H1 (cell line): ENCODE measurements at places on chromosomes 12 and 14.

- no peaks in the 10 kb centered on the region for H3K27me3 ChIP-seq
- no peak overlapping the region for H3K27ac ChIP-seq
- no peaks in the 10 kb centered on the region for H3K4me1 ChIP-seq
- DNase-seq, result no peak
Measured at GRCh38 chr12:3662521-3662921, 90.4 kb downstream of the CRACR2A start.

- DNase-seq, result no peak
- H3K4me3 ChIP-seq, result no peak overlapping the region
- peaks cover 2% of the 10 kb centered on the region; the same call in 1 of the 2 replicates for H3K4me1 ChIP-seq
- H3K36me3 ChIP-seq, result no peaks in the 10 kb centered on the region
- H3K27ac ChIP-seq, result no peak overlapping the region
Measured at GRCh38 chr12:93247313-93247991, 130.3 kb upstream of the NUDT4 start.

- no peak overlapping the region for H3K27ac ChIP-seq
- no peaks in the 10 kb centered on the region for H3K27me3 ChIP-seq
- H3K4me3 ChIP-seq, result no peak overlapping the region
- H3K36me3 ChIP-seq, result no peaks in the 10 kb centered on the region
- H3K4me1 ChIP-seq, result no peaks in the 10 kb centered on the region
Measured at GRCh38 chr14:27370074-27370473, 772.2 kb upstream of the NOVA1 start.

DNA sequence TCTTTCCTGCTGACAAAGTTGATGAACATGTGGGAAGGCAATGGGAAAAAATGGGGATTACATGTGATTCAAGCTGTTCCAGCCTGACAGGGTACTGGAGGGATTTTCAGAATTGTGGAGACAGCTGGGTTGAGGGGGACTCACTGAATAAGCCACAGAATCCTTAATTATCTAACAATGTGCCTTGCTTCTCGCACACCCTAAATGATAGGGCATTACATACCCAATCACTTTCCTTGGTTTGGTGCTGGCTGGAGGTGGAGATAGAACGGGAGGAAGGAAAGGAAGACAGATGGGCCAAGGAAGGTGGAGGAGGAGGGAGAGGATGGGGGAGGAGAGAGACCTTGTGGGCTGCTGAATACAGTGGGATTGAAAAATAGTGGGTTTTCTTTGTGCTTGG is 20.7 kb downstream of the PELI2 start:
- no peaks in the 10 kb centered on the region for H3K27me3 ChIP-seq
- H3K4me3 ChIP-seq, result no peak overlapping the region
- no peak for DNase-seq
- H3K27ac ChIP-seq, result no peak overlapping the region
- peaks cover 10% of the 10 kb centered on the region for H3K4me1 ChIP-seq
- no peaks in the 10 kb centered on the region for H3K36me3 ChIP-seq

- H3K27ac ChIP-seq, result no peak overlapping the region
- peak overlapping the region; percentile 32; the same call in 1 of the 2 replicates for H3K4me3 ChIP-seq
- peaks cover 4% of the 10 kb centered on the region for H3K4me1 ChIP-seq
- peaks cover 4% of the 10 kb centered on the region; the same call in 1 of the 2 replicates for H3K36me3 ChIP-seq
- H3K27me3 ChIP-seq, result peaks cover 87% of the 10 kb centered on the region
Measured at GRCh38 chr12:102956738-102957327, 641 bp upstream of the ASCL1 start.

- no peaks in the 10 kb centered on the region; the same call in 1 of the 2 replicates for H3K27me3 ChIP-seq
- no peak overlapping the region for H3K27ac ChIP-seq
- no peaks in the 10 kb centered on the region for H3K36me3 ChIP-seq
- H3K4me1 ChIP-seq, result no peaks in the 10 kb centered on the region; the same call in 1 of the 2 replicates
- no peak for DNase-seq
- H3K4me3 ChIP-seq, result no peak overlapping the region
Measured at GRCh38 chr12:5403411-5403810, 28.5 kb upstream of the NTF3 start.

DNA sequence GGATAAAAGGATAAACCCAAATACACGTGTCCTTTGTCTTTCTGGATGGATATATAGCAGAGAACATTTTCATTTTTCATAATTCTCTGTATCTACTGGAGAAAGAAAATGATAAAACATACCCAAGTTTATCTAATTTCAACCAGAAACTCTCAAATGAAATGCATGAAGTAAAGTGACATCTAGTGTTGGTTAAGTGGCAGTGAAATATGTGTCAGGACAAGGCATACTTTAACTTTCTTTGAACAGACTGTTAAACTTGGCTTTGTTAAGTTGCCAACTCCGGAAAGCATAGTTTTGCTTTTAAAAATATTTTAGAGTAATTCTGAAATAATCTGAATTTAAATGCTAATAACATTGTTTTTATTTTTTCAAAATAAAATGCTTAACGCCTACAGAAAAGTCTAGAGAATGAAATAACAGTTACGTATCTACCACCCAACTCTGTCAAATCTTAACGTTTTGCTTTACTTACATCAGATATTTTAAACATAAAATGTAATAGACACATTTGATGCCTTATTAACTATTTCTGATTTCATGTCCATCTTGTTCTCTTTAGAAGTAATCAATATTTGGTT is 25.2 kb upstream of the NTN4 start:
- no peaks in the 10 kb centered on the region for H3K36me3 ChIP-seq
- no peak overlapping the region for H3K27ac ChIP-seq
- H3K27me3 ChIP-seq, result no peaks in the 10 kb centered on the region
- no peak overlapping the region for H3K4me3 ChIP-seq

DNA sequence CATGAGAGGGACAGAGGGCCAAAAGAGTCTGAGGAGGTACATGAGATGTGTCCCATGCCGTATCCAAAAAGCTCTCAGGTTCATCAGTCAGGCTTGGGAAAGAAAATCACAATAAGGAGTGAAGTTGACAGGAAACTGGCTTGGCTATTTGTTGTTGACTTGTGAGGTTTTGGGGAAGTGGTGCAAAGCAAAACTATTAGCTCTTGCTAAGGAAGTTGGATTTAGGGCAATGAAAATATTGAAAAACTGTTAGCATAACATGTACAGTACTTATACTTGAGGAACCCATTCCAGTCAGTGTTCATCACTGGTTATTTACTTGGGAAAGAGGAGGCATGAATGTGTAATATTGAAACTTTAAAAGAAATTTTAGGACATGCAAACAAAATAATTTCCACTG is 145.9 kb downstream of the DUSP6 start:
- no peaks in the 10 kb centered on the region for H3K27me3 ChIP-seq
- H3K4me1 ChIP-seq, result no peaks in the 10 kb centered on the region
- H3K27ac ChIP-seq, result no peak overlapping the region; the same call in 1 of the 2 replicates
